Caco-2 (cell line): ENCODE measurements at places on chromosomes 3 and 15. TPM values are rescaled to one million over a fixed set of nuclear protein-coding genes. Genes with fewer than 3 reads are reported as not detected.
A peak's percentile ranks its signal among the peaks of the same experiment; 100 is the strongest.

CTNNB1 gene
- total RNA-seq, result 201 and 206 TPM in 2 replicates

- H3K27ac ChIP-seq, result no peak overlapping the region
- H3K27me3 ChIP-seq, result no peaks in the 10 kb centered on the region
- no peak for DNase-seq
- H3K4me3 ChIP-seq, result no peak overlapping the region
These were observed 70.2 kb upstream of the ABI3BP start for GRCh38 chr3:101063401-101063800.

LMAN1L gene
- not detected in 2 replicates for total RNA-seq

DNA sequence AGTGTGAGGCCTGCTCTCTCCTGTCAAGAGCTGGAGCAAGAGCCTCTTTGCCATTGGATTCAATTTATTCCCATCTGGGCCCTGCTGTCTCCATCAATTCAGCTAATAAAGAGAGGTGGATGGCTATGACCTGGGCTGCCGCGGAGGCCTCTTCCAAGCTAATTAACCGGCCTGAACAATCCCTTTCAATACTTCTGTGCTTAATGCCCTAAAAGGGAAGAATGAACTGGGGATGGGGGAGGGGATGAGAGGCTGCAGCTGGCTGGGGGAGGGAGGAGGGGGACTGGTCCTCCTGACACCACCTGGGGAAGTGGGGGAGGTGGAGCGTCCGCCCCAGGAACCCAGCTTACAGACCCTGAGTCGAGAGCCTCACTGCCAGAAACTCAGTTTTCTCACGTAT, 33.4 kb upstream of the PRR23E start:
- H3K36me3 ChIP-seq, result no peaks in the 10 kb centered on the region
- no peaks in the 10 kb centered on the region for H3K4me1 ChIP-seq
- H3K27ac ChIP-seq, result no peak overlapping the region
- no peak for DNase-seq

KCNAB1 gene
- 0.14 and 0.44 TPM in 2 replicates for total RNA-seq

CGNL1 gene
- total RNA-seq, result 8.3 and 9.4 TPM in 2 replicates

COL7A1 gene
- total RNA-seq, result 4.7 and 5.2 TPM in 2 replicates

DNA sequence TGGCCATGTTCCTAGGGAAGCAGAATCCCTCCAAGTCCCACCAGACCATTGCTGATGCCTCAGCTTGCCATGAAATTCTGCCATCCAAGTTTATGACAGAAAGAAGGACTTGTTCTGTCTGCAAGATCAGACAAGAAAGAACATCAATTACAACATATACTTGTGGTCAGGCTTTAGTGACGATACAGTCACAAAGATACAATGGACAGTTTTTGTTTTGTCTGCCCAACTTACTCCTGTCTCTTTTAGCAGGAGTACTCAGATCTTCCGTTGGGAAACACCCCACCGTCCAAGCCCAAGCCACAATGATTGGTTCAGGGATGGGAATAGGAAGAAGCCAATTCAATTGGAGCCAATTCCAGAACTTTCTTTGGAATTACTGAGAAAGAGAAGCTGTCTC, 15.7 kb downstream of the KLHL6 start:
- no peaks in the 10 kb centered on the region for H3K4me1 ChIP-seq
- no peak for DNase-seq
- no peaks in the 10 kb centered on the region for H3K27me3 ChIP-seq
- no peaks in the 10 kb centered on the region for H3K36me3 ChIP-seq
- no peak overlapping the region for H3K4me3 ChIP-seq
- H3K27ac ChIP-seq, result no peak overlapping the region

TMEM41A gene
- total RNA-seq, result 39.0 and 39.4 TPM in 2 replicates

FBLN2 gene
- total RNA-seq, result 36.7 and 48.8 TPM in 2 replicates

GRCh38 chr3:48070030-48070429, 53.8 kb upstream of the MAP4 start:
- no peaks in the 10 kb centered on the region for H3K4me1 ChIP-seq
- peak overlapping the region; percentile 43 for H3K27ac ChIP-seq
- H3K36me3 ChIP-seq, result no peaks in the 10 kb centered on the region
- no peaks in the 10 kb centered on the region for H3K27me3 ChIP-seq
- no peak for DNase-seq

GRCh38 chr3:12791430-12791829, 5.0 kb upstream of the CAND2 start:
- H3K27ac ChIP-seq, result no peak overlapping the region
- H3K4me3 ChIP-seq, result no peak overlapping the region
- DNase-seq, result no peak
- H3K36me3 ChIP-seq, result no peaks in the 10 kb centered on the region
- no peaks in the 10 kb centered on the region for H3K27me3 ChIP-seq

DNA sequence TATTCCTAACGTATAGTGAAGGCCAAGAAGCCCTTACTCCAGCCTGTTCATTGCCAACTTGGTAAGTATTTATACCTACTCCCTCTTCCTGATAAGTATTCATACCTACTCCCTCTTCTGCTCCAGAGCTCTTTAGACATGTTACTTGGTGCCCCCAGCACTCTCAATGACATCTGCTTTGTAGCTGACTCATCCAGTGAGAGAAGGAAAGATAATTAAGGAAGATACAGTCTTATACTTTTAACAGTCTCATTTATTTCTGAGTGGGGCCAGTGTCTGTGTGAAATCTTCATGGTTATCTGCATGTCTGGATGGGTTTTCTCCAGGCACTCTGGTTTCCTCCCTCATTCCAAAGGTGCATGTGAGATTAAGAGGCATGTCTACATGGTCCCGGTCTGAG, 698.7 kb downstream of the FHIT start:
- H3K36me3 ChIP-seq, result no peaks in the 10 kb centered on the region
- no peak for DNase-seq
- H3K4me3 ChIP-seq, result no peak overlapping the region

DNAJB8 gene
- not detected in 2 replicates for total RNA-seq

- H3K4me1 ChIP-seq, result peaks cover 5% of the 10 kb centered on the region; the same call in 1 of the 2 replicates
- no peak overlapping the region for H3K27ac ChIP-seq
- H3K36me3 ChIP-seq, result no peaks in the 10 kb centered on the region
- no peaks in the 10 kb centered on the region for H3K27me3 ChIP-seq
These were observed 142.8 kb upstream of the IQSEC1 start for GRCh38 chr3:13215940-13216546.
